ENCODE measurements at places on chromosomes 11 and 22. TPM values are rescaled to one million over a fixed set of nuclear protein-coding genes. Genes with fewer than 3 reads are reported as not detected.

Gene VPREB1
- not detected for total RNA-seq

Gene SORL1
- 4.9 TPM for total RNA-seq

Gene SHANK2
- 0.02 TPM for total RNA-seq

Gene MMP3
- total RNA-seq: 19.5 TPM

Gene FAM180B
- total RNA-seq: not detected

Gene TBX10
- total RNA-seq: not detected

Gene H19
- total RNA-seq: 0.21 TPM

Gene ZC3H12C
- total RNA-seq: 6.3 TPM

Gene C11orf42
- total RNA-seq: not detected

Gene COPB1
- 131 TPM for total RNA-seq

Gene NCR3LG1
- 0.53 TPM for total RNA-seq

Gene CRYBA4
- total RNA-seq: not detected

- DNase-seq: no peak
These were observed 5.0 kb downstream of the NAGA start for GRCh38 chr22:42065438-42066125.

DNA sequence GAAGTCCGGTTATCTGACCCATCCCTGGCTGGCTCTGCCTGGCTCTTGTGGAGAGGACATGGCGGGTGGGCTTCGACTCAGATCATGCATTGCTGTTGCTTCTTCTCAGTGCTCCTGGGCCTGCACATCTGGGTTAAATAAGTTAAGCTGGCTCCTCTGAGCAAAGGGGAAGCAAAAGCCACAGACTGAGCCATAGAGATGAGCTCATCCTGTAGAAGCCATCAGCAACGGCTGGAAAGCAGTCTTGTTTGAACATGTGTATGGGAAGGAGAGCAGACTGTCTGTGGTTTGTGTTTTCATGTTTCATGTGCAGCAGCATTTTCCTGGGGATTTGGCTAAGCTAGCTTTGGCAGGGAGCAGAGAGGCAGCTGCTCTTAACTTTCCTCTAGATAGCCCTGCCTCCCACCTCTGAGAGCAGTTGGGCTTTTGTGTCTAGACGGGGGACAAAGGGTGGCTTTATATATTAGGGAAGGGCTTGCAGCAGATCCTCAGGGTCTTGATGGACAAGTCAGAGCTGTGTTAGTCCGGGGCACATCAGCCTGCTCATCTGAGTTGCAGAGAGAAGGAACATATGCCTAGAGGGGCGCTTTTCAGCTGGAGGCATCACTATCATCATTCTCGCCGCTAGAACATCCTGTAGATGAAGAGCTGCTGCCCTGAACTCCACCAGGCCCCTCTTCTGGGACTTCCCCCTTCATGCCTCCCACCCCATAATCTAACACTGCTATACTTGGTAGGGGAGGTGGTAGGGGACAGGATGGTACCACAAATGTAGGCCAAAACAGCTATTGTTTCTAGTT lies 14.9 kb downstream of the DCPS start:
- DNase-seq: peak; percentile 89

- peak; percentile 76 for DNase-seq
These were observed 268.4 kb downstream of the ETS1 start for GRCh38 chr11:128318856-128319474.

GRCh38 chr22:49590381-49590780 lies 237.3 kb downstream of the BRD1 start:
- no peak for DNase-seq

- no peak for DNase-seq
These were observed 4.9 kb downstream of the PLXNB2 start for GRCh38 chr22:50302564-50302963.

DNA sequence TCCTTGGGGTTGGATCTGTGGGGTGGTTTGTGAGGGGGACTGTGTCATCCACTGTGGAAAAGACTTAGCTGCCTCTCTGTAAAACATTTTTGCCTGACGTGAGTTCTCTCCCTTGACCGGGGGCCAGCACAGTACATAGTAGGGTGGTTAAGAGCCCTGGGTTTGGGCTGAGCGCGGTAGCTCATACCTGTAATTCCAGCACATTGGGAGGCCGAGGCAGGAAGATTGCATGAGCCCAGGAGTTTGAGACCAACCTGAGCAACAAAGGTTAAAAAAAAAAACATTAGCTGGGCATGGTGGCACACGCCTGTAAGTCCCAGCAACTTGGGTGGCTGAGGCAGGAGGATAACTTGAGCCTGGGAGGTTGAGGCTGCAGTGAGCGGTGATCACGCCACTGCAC lies 74.7 kb upstream of the WNT7B start:
- DNase-seq: no peak

DNA sequence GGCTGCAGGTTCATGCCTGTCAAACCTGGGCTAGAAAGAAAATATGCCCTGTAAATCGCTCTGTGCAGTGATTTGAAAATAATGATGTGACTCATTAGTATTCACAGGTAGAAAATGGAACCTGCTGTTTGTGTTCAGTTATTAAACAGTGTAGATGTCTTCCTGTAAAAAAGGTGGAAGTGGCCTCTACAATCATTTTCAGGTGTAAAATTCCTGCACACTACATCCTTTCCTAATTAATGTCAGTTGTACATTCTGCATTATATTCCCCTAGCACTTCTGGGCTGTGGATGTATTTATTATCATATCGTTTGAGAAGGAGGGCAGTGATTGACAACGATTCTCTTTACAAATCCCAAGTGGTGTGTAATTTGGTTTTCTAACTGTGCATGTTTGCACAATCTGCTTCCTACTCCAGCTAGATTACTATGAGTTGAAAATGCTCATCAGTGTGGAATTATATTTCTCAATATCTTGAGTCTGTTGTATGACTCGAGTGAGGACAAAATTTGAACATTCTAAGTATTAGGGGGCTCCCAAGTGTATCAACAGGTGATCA lies 454.0 kb upstream of the DDI1 start:
- DNase-seq: no peak

- no peak for DNase-seq
These were observed 624.7 kb downstream of the BUD13 start for GRCh38 chr11:116148056-116148455.

DNA sequence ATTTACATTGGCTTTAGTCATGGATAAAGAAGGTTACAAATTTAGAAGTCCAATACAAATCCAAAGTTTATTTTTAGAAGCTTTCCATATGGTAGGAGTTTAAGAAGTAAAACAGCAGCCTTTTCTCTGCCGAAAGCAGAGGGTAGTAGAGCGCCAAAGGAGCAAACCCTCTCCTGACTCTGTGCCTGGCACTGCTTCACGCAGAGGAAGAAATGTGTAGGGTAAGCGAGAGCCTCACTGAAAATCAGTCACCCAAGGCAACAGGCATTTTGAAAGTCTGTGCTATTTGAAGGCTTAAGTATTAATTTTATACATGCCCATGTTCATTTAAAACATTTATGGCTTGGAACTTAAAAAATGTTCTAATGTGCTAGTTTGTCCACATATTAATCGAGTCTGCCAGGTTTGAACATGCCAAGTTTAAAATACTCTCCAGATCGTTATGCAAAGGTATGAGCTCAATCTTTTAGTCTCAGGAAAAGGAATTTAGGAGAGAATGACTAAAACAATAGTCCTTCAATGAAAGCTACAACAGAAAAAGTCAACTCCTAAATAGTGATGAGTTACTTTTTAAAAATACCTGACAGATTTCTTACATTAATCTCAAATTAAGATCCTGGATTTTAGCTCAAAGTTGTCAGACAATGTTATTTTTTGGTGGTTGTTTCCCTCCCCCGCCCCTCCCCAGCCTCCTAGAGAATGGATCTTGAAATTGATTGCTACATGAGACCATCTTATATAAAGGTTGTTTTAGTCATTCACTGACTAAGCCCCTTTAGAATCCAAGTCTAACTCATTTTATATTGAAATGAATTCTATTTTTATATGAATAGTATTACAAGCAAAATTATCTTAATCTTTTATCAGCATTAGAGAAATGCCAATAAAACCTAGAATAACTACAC lies 38.7 kb downstream of the MRTFA start:
- DNase-seq: no peak

- no peak for DNase-seq
These were observed 6.9 kb downstream of the ADM start for GRCh38 chr11:10311802-10312201.

- no peak for DNase-seq
These were observed 7.7 kb upstream of the SIPA1 start for GRCh38 chr11:65630215-65630614.

GRCh38 chr11:124240621-124241397 lies at the start of gene OR8G1:
Gene OR8G1 (plus strand): TSS chr11:124241095. CDS start chr11:124249676, 8,581 bp downstream.
- DNase-seq: no peak

DNA sequence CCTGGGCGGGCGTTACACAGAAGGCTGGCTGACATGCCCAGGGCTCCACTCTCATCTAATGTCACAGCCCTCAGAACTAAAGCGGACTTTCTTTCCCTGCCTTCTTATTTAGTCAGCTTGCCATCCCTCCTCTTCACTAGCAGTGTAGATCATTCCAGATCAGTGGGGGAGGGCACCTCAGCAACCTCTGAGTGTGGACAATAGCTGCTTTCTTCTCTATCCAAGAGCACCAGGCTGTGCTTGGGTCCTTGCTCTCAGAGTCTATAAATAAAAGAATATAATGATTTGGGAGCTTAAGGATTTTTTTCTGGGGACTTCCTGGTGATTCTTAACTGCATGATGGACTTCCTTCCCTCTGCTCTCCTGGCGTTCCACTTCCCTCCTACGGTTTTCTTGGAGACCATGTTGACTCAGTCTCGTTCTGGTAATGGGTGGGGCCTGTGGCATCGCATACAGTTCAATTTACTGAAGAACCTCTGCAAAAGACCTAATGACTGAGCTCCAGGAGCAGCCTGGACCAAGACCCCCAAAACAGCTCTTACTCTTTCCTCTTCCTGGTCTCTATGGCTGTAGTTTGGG lies 2.9 kb upstream of the HMBS start:
- DNase-seq: no peak

DNA sequence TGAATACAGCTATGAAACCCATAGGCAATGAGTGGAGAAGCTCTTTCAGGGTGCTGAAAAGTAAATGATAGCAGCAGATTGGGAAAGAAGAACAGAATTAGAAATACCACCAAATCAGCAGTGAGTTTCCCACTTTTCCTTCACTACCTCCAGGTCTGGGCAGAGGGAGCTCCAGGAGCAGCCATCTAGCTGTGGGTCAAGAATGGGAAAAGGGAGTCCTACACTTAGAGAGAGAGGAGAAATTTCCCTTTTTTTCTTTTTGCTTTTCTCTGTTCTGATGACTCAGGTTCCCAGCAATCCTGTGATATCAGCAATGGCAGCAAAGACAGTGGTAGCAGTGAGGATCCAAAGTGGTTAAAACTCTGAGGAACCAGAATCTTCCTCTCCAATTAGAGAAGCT lies 263.9 kb downstream of the NXPE2 start:
- DNase-seq: no peak

GRCh38 chr22:22914726-22915669 lies 27.4 kb downstream of the IGLL5 start:
- no peak for DNase-seq

DNA sequence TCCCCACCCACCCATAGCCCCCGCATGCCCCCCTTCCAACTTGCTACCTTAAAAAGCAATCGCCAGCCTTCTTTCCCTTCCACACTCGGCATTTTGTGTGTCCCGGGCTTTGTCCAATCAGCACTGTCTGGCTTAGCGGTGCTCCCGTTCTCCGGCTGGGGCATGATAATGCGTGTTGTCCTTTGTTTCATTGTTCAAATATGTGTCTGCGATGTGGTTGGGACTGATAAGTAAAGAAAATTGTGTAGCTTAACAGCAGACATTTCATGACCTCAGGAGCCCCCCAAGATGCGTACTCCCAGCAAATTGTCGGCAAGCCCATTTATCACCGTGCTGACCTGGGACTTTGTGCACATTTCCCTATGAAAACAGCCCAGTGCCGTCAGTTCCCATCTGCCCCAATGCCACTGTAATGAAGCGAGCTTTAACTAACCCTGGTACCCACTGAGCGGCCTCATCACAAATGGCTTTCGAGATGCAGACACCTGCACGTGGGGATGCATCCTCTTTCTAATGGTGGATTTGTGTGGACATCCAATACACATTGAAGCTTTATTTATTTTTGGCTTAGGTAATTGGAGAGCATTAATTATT lies 167.0 kb upstream of the E2F8 start:
- DNase-seq: no peak

GRCh38 chr11:116970485-116971292 lies 127.5 kb downstream of the SIK3 start:
- peak; percentile 54 for DNase-seq

GRCh38 chr11:68282141-68282860 lies 10.5 kb upstream of the C11orf24 start:
- DNase-seq: no peak

DNA sequence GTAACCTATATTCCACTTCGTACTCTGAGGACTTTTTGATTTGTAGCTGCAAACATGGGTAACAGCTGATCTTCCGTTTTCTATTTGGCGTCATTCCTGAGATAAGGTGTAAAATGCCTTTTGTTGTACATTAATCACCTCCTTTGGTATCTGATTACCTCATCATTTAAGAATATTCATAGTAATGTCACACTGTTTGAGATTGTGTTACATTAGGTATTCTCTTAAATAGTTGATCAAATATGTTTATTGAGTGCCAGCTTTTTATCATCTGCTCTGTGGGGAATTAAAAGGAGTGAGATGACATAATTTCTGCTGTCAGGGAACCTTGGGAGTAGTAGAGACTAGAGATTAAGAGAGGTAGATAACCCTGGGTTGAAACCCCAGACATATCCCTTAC lies 5.9 kb downstream of the NCAM1 start:
- no peak for DNase-seq
